Muscle of leg (tissue), 16 donors: ENCODE measurements at places on chromosomes 7 and 10. TPM values are rescaled to one million over a fixed set of nuclear protein-coding genes. Genes with fewer than 3 reads are reported as not detected.

GRCh38 chr10:68787813-68788212 lies 39.5 kb upstream of the STOX1 start:
- peaks cover 44% of the 10 kb centered on the region for H3K36me3 ChIP-seq
- no peaks in the 10 kb centered on the region for H3K4me1 ChIP-seq
- H3K27ac ChIP-seq = no peak overlapping the region

GRCh38 chr10:131902211-131902610 lies 1.4 kb downstream of the PPP2R2D start:
- H3K4me1 ChIP-seq = peaks cover 18% of the 10 kb centered on the region
- peak overlapping the region; percentile 63 for H3K4me3 ChIP-seq
- no peaks in the 10 kb centered on the region for H3K36me3 ChIP-seq
- H3K27me3 ChIP-seq = peaks cover 25% of the 10 kb centered on the region
- DNase-seq = no peak
- H3K27ac ChIP-seq = peak overlapping the region; percentile 66

GRCh38 chr10:17051851-17052250 lies 77.8 kb downstream of the CUBN start:
- DNase-seq = no peak
- H3K4me1 ChIP-seq = no peaks in the 10 kb centered on the region
- no peaks in the 10 kb centered on the region for H3K36me3 ChIP-seq
- H3K4me3 ChIP-seq = no peak overlapping the region

GRCh38 chr10:122259075-122259466 lies 12.0 kb upstream of the BTBD16 start:
- H3K4me1 ChIP-seq = peaks cover 10% of the 10 kb centered on the region
- peaks cover 27% of the 10 kb centered on the region for H3K36me3 ChIP-seq
- H3K27ac ChIP-seq = no peak overlapping the region
- H3K4me3 ChIP-seq = no peak overlapping the region
- no peak for DNase-seq
- H3K27me3 ChIP-seq = no peaks in the 10 kb centered on the region

GRCh38 chr7:3094701-3095445 lies 51.2 kb upstream of the CARD11 start:
- no peak overlapping the region for H3K27ac ChIP-seq
- DNase-seq = peak; percentile 22
- no peaks in the 10 kb centered on the region for H3K36me3 ChIP-seq
- H3K4me1 ChIP-seq = no peaks in the 10 kb centered on the region
- H3K4me3 ChIP-seq = no peak overlapping the region

TRIL gene
- total RNA-seq = 16.9 TPM
